ENCODE measurements at places on chromosomes 11 and 22.

- no peak for DNase-seq
Measured at GRCh38 chr11:70191495-70192140, 11.5 kb upstream of the FADD start.

DNA sequence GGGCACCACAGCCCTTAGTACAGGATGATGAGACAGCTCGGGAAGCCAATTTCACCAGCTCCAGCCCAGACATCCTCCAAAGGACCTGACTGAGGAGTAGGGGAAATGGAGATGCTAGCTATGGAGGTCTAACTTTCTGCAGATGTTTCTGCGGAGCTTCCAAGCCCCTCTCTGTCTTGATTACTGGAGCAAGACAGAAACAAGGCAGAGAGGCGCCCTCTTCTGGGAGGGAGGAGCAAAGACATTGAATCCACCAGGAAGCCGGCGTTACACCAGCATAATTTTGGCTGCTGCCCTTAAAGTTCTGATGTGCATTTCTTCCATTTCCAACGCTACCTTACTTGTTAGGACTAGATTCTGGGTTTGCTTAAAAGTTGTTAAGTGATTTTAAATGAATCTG, 107.3 kb upstream of the HSD17B12 start:
- no peak for DNase-seq

GRCh38 chr22:46915950-46916730, 153.7 kb downstream of the TBC1D22A start:
- DNase-seq = no peak

DNA sequence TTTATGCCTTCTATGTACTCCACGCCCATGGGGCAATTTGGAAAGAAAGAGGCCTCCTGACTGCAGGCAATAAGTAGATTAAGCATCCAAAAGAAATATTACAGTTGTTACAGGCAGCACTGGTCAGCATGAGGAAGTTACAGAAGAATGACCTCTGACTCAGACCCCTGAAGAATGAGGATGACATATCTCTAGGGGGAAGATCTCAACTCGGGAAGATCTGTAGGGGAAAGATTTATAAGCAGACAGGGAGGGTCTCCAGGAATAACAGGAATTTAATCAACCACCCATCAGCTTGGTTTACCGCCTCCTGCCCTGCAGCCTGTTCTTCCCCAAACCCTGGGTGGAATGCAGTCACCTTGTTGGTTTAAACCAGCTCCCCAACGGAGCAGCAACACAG, 58.0 kb downstream of the RCN1 start:
- no peak for DNase-seq

DNA sequence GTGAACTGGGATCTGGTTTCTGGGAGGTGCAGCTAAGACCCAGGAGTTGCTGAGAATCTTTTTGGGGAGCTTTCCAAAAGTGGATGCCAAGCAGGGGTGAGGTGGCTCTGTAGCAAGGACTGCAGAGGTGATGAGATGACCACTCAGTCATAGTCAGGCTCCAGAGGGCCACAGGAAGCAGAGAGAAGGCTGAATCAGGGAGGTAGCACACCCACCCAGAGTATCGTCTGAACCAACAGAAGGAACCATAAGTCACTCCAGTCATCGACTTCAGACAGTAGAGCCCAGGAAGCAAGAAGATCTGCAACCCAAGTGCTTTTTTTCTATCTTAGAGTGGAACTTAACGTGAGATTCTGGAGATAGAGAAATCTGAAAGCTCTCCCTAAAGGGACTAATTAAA, 335.7 kb upstream of the MPPED2 start:
- no peak for DNase-seq

GRCh38 chr11:71495286-71496230, 31.5 kb upstream of the KRTAP5-7 start:
- no peak for DNase-seq

DNA sequence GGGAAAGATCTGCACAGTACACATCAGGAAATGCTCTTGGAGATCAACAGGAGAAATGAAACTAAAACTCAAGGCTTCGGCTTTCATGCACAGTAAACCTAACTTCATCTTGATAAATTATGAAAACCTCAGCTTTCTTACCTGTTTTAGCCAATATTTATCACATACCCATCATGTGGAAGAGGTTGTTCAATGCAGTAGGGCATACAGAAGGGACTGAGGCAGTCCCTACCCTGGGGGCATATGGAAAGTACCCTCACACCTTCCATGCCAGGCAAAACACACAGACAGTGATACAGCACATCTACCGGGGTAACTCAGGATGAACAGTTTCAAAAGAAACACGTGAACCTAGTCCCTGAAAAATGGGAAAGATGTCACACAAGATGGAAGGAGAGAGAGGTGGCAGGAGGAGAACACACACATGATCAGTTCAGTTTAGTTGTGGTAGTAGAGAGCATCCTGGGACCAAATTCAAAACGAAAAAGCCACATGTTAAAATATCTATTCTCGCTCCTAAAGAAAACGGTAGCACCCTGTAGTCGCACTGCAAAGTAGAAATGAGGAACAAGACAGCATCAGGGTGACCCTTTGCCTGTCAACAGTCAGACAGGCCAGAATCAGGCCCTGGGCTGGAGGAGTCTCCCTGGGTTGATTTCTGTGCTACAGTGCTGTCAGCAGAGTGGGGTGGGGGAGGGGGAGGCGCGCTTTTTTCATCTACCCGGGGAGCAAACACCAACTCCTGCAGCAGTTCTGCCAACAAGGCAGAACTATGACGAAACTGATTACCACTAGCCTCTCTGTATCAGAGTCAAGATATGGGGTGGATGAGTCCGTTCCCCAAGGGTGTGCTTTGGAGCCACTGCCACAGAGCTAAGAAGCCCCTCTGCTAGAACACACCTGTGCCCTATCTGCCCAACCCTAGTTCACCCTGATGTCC, 1.3 kb downstream of the HIRA start:
- no peak for DNase-seq
